Activated naive CD4-positive, alpha-beta T cell (primary cell): ENCODE measurements at places on chromosomes 2 and 18.

- no peak for DNase-seq
These were observed 6.5 kb upstream of the YWHAQ start for GRCh38 chr2:9637330-9637729.

DNA sequence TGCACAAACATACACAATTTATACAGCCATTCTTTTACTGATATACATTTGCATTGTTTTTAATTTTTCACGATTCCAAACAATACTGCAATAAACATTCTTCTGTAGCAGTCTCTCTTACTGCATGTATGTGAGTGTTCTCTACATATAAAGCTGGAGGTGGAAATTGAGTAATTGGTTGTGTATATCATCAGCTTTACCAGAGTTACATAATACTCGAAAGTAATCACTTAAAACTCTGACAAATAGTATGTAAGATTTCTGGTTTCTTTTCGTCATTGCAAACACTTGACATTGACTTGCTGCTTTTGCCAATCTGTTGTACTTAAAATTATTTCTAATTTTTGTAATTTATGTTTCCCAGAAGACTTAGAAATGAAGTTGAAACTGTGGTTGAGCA, 110.2 kb downstream of the TDRD15 start:
- no peak for DNase-seq

DNA sequence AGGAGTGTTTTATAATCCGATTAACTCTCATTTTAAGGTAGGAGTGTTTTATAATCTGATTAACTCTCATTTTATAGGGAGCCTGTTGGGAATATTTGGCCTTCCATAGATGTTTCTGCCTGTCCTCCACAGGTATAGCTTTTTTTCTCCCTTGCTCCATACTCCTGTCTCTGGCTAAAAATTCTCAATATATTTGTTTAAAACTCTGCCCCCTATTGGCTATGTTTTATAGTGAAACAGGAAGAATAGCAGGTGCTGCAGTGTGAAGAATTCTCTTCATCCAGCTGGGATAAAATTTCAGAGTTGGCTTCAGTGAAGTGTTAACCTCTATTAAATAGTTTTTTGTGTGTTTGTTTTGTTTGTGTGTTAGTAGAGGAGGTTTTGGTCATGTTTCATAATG, 1046.0 kb upstream of the TMEFF2 start:
- DNase-seq = no peak

GRCh38 chr2:204027091-204027490, 90.5 kb downstream of the ICOS start:
- DNase-seq = no peak

- no peak for DNase-seq
These were observed 26.8 kb downstream of the RHBDD1 start for GRCh38 chr2:226862623-226863022.

- DNase-seq = no peak
These were observed 41.1 kb downstream of the C1QL2 start for GRCh38 chr2:119117408-119117807.

DNA sequence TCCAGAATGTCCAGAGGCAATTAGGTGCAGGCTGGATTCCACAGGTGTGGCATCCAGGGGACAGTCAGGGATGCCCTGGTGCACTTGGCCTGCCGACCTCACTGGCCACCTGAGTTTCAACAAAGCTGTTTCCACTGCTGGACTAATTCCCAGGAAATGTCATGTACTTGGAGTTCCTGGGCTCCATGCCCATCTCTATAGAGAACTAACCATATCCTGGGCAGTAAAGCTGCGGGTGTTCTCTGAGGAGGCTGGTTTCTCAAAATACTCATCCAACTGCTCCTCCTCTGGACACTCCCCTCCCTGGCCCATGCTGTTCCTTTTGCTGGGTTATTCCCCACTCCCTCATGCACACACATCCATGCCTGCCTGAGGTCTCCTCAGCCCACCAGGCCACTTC, 161.9 kb upstream of the SKOR2 start:
- DNase-seq = no peak

DNA sequence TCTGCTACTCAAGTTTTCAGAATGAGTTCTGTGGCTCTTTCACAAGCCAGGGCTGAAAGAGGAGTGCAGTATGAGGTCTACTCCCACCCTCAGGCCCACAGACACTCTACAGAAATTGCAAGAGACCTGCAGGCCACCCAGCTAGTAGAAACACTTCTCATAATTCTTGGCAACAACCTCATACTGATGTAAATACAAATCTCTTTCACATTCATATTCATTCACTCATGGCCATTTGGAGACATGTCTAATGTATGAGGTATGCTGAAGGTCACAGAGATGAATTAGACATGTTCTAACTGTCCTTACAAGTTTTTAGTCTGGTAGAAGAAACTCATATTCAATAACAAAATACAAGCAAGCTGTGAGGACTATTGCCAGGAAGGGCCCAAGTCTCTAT, 83.8 kb upstream of the KLHL29 start:
- no peak for DNase-seq

DNA sequence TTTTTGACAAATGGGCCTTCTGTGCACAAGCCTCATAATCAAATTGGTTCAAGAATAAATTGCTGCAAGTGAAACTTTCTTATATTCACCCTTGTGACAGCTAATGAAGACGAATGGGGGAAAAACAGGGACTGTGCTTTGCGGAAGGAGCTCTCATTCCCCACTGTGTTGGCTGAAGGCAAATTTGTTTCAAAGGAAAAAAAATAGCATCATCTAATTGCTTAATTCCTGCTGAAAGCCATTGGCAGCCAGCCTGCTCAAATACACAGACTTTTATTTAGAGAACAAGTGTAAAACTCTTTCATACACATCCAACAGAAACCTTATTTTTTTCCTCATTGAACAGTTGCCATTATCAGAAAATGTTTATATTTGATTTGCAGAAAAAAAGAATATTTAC, 172.3 kb downstream of the ARL6IP6 start:
- no peak for DNase-seq
